HEK293T (cell line): ENCODE measurements at places on chromosomes 1 and 21.
A peak's percentile ranks its signal among the peaks of the same experiment; 100 is the strongest.

- no peak for DNase-seq
Measured at GRCh38 chr1:84347271-84347931, 45.9 kb downstream of the SAMD13 start.

- no peak for DNase-seq
Measured at GRCh38 chr1:233647073-233647472, 33.2 kb downstream of the KCNK1 start.

DNA sequence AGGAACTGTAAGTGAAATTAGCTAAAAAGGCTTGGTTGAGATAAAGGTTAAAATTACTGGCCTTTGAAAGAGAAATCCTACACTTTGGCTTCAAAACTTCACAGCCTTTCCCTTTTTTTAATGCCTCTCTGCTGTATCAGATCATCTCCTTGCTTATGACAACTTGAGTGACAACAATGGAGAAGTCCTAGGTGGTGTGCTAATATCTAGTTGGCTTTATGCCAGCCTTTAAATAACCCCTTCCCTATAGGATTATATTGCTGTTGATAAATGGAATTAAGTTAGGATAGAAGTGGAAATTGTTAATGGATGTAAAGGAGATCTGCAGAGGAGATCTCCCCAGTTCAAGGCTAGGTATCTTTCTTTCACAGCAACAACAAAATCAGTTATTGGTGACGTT, 130.2 kb upstream of the ATP1B1 start:
- no peak for DNase-seq

DNA sequence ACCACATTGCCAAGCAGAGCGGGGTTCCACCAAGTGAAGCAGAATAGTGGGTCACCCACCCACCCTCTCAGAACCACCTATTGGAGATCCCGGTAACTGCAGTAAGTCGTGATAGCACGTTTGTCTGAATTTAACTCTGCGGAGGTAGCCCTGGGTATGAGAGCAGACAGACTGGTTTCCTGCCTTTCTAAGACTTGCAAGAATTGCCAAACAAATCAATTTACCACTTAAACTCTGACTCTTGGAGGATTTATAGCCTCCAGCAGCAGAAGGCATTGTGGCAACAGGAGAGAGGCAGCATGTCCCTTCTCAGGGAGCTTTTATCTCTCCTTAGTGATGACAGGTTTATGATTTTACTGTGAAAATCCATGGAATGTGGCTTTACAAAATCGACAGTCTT, 287.9 kb upstream of the FMN2 start:
- DNase-seq, result peak; percentile 42

- no peak for DNase-seq
Measured at GRCh38 chr1:248755517-248755916, at the start of gene LYPD8. LYPD8 (minus strand) TSS chr1:248755759; CDS start chr1:248751081, 4,678 bp downstream.

- no peak for DNase-seq
Measured at GRCh38 chr1:27787895-27788294, 14.9 kb downstream of the STX12 start.

DNA sequence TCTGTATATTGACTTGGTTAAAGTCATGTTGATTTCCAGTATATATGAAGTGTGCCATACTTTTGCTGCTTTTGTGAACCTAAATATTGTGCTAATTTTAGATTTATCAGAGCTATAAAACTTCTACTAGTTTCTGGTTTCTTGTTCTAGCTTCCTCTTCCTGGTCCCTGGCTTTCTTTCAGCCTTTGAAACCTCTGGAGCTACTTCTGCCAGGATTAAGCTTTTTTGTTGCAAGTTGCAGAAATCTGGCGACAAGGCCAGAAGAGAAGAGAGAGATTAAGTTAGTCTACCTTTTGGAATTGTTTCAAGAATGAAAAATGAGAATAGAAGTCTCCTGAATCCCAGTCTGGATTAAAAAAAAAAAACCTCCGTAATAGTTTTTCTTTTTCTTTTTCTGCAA, 13.5 kb downstream of the RNF2 start:
- no peak for DNase-seq

DNA sequence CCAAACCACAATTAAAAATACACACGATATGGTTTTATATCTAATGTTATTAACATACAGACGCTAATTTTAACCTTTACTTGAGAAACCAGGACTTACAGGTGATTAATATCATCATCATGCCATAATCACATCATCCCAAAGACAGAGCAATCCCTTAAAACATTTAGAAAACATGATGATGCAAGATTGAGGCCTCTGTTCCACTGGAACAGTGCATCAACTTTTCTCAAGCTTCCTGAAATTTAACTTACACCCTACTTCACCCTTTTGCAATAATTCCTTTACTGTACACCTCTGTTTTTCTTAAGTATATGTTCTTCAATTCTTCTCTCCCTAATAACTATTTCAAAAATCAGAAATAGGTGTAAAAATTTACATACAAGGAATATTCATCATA, 38.1 kb downstream of the KDM5B start:
- DNase-seq, result no peak

DNA sequence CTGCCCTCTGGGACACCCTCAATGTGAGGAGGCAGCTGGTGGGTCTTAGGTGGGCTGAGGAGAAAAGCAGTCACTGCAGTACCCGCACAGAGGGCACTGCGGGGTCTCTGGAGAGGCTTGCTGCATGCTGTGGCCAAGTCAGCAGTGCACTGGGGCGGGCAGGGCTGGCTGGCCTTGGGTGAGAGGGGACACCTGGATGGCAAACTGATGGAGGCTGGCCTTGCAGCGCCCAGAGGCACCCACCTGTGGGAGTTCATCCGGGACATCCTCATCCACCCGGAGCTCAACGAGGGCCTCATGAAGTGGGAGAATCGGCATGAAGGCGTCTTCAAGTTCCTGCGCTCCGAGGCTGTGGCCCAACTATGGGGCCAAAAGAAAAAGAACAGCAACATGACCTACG, 3.2 kb downstream of the ELF3 start:
- DNase-seq, result no peak

DNA sequence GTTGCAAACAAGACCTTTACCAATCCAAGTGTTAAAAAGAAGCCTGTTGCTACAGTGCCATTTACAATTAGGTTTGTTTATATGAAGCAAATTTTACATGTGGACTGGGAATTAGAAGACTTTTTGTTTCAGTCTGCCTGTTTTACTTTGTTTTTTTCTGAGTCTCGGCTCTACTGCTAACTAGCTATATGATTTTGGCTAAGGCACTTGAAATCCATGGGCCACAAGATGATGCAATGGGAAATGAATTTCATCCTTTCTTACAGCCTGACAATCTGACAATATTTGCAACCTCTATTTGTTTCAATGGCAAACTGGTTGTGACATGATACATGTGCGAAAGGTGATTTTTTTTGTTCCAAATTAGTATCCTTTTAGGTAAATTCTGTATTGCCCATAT, 3.7 kb upstream of the PEX11B start:
- DNase-seq, result no peak

GRCh38 chr1:58317086-58317485, 229.4 kb downstream of the OMA1 start:
- DNase-seq, result no peak

- DNase-seq, result no peak
Measured at GRCh38 chr1:111988743-111989453, 570 bp downstream of the KCND3 start.

DNA sequence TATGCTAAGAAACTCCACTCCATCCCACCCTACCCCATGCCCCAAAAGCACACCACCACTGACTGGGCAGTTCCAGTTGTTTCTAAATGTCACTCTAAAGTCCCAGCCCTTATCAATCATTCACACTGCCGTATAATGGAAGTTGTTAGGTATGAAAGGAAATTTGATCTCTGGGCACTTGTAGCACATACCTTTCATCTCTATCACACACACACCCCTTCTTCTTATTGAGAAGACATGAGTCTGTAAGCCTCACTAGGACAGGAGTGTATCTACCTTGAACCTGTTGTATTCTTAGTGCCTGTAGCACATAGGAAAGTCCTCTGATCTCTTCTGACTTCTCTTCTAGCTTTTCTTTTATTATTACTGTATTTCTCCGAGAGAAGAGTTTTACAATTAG, 22.3 kb upstream of the DHX9 start:
- no peak for DNase-seq

GRCh38 chr21:41955516-41955915, 1.7 kb upstream of the C2CD2 start:
- no peak for DNase-seq

DNA sequence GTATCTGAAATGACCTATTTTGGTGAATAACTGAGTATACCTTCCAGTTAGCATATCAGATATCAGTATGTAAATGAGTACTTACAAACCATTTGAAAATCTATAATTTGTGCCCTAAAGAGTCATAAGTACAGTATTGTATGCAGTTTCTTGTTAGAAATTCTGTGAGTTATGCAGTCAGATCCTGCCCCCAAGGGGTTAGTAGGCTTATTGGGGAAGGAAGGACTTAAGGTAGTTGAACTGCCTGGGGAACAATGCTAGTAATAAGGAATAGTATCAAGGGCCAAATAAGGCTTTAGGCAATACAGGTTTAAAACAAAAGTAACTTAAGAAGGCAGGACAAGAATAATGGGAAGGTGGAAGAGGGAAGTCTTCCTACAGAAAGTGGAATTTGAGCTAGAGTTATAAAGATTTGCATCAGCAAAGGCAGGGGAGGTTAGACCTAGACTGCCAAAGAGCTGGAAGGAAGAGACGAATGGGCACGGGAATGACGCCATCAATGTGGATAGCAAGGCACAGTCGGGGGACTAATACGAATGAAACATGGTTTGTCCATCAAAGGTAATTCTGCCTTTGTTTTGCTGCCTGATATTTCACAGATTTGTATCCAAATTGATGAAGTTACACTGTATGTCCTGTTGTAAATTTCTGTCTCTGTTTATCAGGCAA, 182.9 kb upstream of the DPYD start:
- no peak for DNase-seq

DNA sequence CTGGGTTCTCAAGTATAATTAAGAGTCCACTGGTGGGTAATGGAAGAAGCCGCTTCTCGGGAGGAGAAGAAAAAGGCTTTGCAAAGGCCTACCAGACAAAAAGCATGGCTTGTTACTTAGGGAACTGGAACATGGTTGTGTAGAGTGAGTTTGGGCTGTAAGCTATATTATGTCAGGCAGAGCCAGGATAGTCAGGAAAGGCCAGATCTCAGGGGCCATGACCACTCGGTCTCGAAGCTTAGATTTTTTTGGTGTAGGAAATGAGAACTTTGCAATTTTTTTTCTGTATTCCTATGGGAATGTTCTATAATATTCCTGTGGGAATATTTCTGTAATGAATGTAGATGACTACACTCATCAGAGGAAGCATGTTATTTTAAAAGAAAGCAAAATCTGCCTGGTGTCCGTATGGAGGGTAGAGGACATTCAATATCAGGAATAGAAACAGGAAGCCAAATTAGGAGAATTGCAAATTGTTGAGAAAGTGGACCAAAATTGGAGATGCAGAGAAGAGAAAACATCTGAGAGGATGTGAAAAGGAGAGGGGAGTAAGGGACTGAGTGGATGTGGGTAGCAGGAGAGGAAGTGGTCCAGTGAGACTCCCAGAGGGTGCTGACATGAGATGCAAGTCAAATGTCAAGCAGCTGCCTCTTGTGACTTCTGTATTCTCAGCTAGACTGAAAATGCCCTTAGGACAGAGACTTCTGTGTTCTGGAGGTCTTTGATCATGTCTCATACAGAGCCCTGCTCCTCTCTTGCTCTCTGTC, 45.2 kb upstream of the HAO2 start:
- no peak for DNase-seq

- DNase-seq, result no peak
Measured at GRCh38 chr1:186183219-186183618, 191.8 kb downstream of the TPR start.

DNA sequence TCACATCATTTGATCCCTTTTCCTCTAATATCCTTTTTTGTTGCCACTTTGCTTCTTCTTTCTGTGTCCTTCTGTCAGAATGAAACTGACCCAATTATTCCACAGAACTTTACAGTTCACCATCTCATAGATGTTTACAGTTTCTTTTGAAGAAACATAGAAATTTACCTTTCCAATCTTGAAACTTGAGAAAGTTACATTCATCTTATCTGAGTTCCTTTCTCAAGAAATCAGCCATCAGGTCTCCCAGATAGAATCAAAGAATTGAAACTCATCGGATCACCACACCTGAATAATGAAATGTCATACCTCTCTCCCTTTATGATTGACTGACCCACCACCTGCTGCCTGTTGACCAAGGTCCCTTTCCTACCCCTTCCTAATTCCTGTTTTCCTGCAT, 23.7 kb downstream of the CBR1 start:
- no peak for DNase-seq

DNA sequence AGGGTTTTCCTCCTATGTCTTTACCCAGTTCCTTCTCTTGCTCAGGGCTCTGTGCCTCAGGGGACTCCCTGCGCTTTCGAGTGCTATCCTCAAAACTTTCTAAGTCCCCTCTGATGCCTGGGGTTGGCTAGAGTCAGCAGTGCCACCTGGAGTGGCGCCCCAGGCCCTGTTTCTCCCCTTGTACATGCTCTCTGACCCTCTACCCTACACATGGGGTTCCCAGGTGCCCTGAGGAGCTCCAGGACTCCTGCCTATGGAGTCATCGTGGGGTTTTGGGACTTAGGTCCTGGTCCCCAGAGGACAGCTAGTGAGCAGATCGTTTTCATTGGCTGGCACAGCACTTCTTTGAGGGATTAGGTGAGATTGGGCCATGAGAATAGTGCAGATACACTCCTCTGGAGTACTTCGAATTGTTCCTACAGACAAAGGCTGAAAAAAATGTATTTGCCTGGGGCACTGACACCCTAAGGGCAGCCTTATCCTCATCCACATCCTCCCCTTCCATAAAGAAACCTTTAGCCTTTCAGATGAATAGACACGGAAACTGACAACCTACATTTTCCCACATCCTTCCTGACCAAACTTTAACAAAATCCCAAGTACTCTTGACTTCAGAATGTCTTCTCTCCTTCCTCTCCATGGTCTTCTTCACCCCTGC, 41.5 kb downstream of the LGR6 start:
- DNase-seq, result no peak

DNA sequence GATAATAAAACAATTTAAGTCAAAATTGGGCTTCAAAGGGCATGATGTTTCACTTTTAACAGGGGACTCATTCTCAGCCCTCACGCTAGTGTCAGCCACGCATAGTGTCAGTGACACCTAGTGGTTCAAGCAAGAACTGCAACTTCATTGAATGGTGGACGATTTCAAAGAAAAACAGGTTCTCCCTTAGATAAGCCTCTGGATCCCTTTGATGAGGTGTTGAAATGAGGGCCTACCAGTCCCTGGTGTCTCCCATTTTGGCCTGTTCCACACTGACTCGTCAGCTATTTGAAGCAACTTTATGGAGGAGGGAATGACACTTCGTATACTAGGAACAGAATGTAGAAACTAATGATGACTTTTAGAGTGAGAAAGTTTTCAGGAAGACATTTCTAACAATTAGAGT, 56.2 kb downstream of the FCRL5 start:
- DNase-seq, result peak; percentile 44

- no peak for DNase-seq
Measured at GRCh38 chr1:228338521-228339051, 68.0 kb downstream of the TRIM11 start.

DNA sequence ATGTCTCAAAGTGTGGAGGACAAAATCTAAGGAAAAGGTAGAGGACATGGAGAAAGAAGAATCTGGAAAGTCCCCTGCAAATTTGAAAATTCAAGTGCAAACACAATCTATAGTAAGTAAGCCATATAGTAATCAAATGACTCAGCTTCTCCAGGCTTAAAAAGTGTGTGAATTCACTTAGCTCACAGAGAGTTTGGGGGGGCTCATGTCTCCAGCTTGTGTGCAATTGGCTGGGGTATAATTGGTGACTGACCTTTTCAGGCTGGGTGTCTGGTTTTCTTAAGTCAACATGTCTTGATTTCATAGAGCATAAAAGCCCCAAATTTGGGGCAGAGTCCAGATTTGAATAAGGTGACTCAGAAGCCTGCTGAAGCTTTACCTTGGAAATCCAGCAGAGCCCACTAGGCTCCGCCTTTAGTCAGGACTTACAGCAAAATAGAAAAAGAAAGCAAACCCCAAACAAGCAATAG, 8.6 kb downstream of the CLDN14 start:
- no peak for DNase-seq
